Sigmoid colon (tissue), 7 donors: ENCODE measurements at places on chromosomes 7 and 10. TPM values are rescaled to one million over a fixed set of nuclear protein-coding genes. Genes with fewer than 3 reads are reported as not detected.
A peak's percentile ranks its signal among the peaks of the same experiment; 100 is the strongest.

The EFCAB10 gene
- total RNA-seq, result not detected

The PDCD4 gene
- 140 TPM for total RNA-seq

The LIPJ gene
- total RNA-seq, result not detected

The TRIP6 gene
- total RNA-seq, result 47.9 TPM

DNA sequence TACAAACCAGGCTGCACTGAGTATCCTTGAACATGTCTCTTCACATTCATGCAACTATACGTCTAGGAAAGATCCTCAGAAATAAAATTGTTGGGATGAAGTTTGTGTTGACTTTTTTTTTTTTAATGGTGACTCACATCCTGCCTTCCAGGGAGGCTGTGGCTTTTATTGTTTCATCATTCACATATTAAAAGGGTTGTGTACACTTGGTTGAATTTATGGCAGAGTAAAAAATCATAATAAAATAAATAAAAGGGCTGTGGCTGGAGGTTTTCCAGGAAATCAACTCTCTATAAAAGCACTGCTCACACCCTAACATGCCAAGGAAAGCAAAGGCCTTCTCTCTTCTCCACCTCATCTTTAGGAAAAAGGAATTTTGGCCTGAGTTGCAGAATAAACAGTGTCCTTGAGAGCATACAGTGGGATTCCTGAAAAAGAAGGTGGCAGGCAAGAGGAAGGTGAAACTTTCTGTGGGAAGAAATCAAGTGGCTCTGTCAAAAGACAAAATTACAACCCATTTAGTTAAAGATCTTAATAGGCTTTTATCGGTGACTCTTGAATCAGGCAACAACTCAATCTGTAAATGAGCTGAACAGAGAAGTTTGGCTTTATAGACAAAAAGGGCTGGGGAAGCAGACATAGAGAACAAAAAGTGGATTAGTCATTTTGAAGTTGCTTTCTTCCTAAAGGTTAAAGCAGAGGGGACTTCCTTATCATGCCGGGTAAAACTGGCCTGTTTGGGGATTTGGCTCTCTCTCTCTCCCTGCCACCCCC, 41.6 kb upstream of the FHIP2A start:
- no peaks in the 10 kb centered on the region for H3K36me3 ChIP-seq
- H3K4me1 ChIP-seq, result no peaks in the 10 kb centered on the region
- peak overlapping the region; percentile 45 for H3K27ac ChIP-seq
- H3K4me3 ChIP-seq, result no peak overlapping the region
- no peak for DNase-seq

- H3K4me3 ChIP-seq, result no peak overlapping the region
- no peak overlapping the region for H3K27ac ChIP-seq
- H3K36me3 ChIP-seq, result peaks cover under 1% of the 10 kb centered on the region
- DNase-seq, result no peak
Measured at GRCh38 chr10:1074052-1074747, 18.0 kb downstream of the WDR37 start.

DNA sequence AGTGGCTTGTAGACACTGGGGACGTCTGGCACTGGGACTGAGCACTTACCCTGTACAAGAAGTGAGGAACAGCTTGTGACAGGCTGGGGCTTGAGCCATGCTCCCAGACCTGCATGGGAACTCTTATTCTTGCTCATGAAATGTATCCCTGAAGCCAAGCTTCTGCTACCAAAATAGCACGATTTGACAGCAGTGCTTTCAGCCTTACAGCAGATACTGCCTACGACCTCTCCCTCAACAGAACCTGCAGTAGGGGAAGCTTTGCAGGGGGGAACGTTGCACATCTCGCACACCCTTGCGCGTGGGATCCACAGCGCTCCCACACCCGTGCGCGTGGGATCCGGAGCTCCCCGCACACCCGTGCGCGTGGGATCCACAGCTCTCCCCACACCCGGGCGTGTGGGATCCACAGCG, 88.0 kb downstream of the CREM start:
- H3K36me3 ChIP-seq, result no peaks in the 10 kb centered on the region
- H3K27me3 ChIP-seq, result no peaks in the 10 kb centered on the region
- peaks cover 10% of the 10 kb centered on the region for H3K4me1 ChIP-seq
- no peak for DNase-seq
- H3K4me3 ChIP-seq, result no peak overlapping the region
- no peak overlapping the region for H3K27ac ChIP-seq

DNA sequence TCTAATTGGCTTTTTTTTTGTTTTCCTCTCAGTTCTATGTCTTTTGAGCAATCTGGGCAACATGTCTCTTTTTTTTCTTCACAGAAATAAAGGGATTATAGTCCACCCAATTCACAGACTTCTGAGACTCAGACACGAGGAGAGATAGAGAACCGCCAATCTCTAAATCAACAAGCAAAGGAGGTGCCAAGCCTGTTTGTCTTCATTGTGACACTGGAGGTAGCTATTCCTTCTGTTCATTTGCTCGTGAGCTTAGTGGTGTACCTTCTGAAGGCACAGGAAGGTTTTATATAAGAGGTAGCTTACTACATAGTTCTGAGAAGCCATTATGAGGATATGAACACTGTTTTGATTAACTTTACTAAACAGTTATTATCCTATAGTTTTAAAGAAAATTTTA, 6.1 kb downstream of the EPHB6 start:
- no peak for DNase-seq
- H3K27ac ChIP-seq, result no peak overlapping the region
- H3K4me1 ChIP-seq, result peaks cover 19% of the 10 kb centered on the region
- no peaks in the 10 kb centered on the region for H3K27me3 ChIP-seq
- H3K4me3 ChIP-seq, result no peak overlapping the region

GRCh38 chr7:34341326-34341725, 316.7 kb upstream of the NPSR1 start:
- no peaks in the 10 kb centered on the region for H3K4me1 ChIP-seq
- DNase-seq, result no peak
- H3K27me3 ChIP-seq, result no peaks in the 10 kb centered on the region
- no peak overlapping the region for H3K27ac ChIP-seq
- no peak overlapping the region for H3K4me3 ChIP-seq
- H3K36me3 ChIP-seq, result no peaks in the 10 kb centered on the region

GRCh38 chr10:70912556-70912955, 24.2 kb upstream of the PCBD1 start:
- no peaks in the 10 kb centered on the region for H3K36me3 ChIP-seq
- no peaks in the 10 kb centered on the region for H3K27me3 ChIP-seq
- DNase-seq, result no peak
- no peak overlapping the region for H3K27ac ChIP-seq
- no peak overlapping the region for H3K4me3 ChIP-seq

GRCh38 chr7:47818796-47819606, 129.3 kb downstream of the PKD1L1 start:
- peaks cover 19% of the 10 kb centered on the region for H3K4me1 ChIP-seq
- H3K27ac ChIP-seq, result no peak overlapping the region
- DNase-seq, result peak; percentile 82
- no peaks in the 10 kb centered on the region for H3K36me3 ChIP-seq

GRCh38 chr7:37052705-37053104, 328.4 kb upstream of the AOAH start:
- H3K4me1 ChIP-seq, result no peaks in the 10 kb centered on the region
- no peaks in the 10 kb centered on the region for H3K27me3 ChIP-seq
- no peak for DNase-seq
